CD4-positive, alpha-beta T cell treated with Interleukin-1 beta for 1 hour (primary cell): ENCODE measurements at places on chromosomes 2 and 18.

- no peak for DNase-seq
Observed at GRCh38 chr18:60865801-60866200, 467.4 kb upstream of the CDH20 start.

- DNase-seq: no peak
Observed at GRCh38 chr18:37334631-37335408, 230.8 kb downstream of the CELF4 start.

DNA sequence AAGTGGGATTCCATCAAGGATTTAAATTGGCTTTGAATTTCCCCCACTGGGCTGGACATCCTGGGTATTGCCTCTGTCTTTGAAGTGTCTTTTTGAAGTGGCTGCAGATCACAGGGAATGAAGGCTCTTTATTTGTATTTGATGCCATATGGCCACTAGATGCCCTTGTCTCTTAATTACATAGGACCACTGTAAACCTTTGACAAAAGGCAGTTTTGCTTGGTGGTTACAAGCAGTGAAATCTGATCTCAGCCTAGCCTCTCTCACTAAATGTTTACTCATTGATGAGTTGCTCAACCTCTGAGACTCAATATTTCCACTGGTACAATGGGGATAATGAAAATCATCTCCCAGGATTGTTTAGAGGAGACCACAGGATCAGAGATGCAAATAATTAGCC lies 102.2 kb downstream of the INSIG2 start:
- no peak for DNase-seq

DNA sequence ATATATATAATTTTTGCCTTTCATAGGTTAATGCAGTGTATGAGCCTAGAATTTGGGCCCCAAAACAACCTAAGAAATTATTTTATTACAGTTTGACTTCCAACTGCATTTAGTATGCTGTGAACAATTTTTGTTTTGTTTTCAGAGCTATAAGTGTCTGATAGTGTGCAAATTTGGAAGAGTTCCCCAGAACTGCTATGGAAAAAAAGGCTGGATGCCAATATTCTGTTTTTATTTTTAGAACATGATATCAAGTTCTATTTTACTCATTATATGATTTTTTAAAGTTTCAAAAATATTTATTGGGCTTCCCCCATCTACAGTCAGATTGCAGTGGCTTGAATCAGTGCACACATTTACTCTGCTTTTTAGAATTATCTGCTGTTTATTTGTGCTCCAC lies 42.6 kb downstream of the MRPS9 start:
- no peak for DNase-seq

GRCh38 chr2:62217421-62217820 lies 21.5 kb downstream of the B3GNT2 start:
- no peak for DNase-seq

DNA sequence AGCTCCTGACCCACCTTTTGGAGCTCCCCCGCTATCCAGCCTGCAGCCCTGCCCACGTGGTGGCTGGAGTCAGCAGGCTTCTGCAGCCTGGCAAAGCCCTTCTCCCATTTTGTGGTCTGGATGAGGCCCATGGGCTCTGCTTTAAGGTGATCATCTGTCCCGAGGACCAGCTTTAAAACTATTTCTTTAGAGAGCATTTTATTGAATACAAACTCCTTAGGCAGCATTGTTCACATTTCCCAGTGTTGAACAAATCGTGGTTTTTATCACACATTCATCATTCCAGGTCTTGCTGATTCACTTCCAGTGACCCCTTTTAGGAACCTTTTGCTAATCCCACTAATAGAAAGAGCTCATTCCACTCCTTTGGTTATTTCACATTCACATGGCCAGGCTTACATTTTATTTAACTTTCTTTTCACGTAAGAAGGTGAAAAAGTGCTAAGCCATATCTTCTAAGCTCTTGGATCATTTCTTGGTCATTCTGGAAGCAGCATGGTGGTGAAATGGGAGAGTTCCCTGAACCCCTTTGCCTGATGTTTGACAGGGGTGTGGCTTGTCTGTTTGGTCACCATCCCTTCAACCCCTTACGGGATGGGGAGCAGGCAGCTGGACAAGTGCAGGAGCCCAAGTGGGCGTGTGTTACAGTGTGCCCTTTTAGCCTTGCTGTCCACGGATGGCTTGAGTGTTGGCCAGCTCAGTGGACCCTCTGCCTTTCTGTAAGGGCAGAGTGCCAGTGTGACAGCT lies 80.4 kb upstream of the RAPGEF4 start:
- no peak for DNase-seq

- no peak for DNase-seq
Observed at GRCh38 chr2:172046080-172046678, 39.1 kb upstream of the DLX1 start.

- DNase-seq: no peak
Observed at GRCh38 chr18:34691614-34692013, 18.5 kb upstream of the DTNA start.

- no peak for DNase-seq
Observed at GRCh38 chr2:120937686-120938044, 202.0 kb downstream of the GLI2 start.

GRCh38 chr2:160309585-160309984 lies 109.5 kb upstream of the ITGB6 start:
- no peak for DNase-seq

DNA sequence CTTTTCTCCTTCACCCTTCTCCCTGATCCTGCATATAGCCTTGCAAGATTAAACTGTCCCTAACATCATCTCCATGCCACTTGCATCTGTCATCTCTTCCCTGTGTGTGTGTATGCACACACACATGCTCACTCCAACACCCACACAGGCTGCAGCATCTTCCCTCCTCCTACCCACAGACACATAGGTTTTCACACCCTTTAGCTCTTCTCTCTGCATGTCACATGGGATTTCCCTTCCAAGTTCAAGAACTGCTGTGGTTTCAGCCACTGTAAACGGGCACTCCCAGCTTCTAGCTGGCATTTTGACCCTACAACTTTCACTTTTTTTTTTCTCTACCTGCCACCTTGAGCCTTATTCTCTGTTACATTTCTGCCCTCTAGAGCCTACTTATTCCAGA lies 6.4 kb downstream of the CELF4 start:
- DNase-seq: no peak

DNA sequence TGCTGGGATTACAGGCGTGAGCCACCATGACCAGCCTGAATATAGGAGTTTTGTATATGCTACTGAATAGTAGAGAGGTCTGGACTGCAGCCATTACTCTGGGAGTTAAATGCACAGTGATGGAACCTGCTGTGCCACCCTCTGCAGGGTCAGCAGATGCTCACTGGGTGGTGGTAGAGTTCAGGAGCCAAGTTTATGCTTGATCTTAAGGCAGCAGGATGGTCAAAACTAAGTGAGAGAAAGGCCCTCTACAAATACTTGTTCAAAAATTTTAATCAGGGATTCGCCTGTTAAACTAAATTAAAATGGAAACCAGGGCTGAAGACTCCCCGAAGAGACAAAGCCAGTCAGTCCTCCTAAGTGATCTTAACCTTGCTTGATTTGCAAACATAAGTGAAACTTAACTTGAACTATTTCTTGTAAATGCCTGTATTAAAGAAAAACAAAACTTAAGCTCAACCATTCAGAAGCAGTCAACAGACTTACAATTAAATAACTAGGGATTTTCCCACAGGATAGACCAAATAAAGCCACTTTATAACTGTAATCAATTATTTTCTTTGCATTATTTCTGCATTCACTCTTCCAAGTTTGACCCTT lies 4.2 kb upstream of the WDFY1 start:
- no peak for DNase-seq

GRCh38 chr2:9030841-9031240 lies 27.4 kb upstream of the MBOAT2 start:
- no peak for DNase-seq

DNA sequence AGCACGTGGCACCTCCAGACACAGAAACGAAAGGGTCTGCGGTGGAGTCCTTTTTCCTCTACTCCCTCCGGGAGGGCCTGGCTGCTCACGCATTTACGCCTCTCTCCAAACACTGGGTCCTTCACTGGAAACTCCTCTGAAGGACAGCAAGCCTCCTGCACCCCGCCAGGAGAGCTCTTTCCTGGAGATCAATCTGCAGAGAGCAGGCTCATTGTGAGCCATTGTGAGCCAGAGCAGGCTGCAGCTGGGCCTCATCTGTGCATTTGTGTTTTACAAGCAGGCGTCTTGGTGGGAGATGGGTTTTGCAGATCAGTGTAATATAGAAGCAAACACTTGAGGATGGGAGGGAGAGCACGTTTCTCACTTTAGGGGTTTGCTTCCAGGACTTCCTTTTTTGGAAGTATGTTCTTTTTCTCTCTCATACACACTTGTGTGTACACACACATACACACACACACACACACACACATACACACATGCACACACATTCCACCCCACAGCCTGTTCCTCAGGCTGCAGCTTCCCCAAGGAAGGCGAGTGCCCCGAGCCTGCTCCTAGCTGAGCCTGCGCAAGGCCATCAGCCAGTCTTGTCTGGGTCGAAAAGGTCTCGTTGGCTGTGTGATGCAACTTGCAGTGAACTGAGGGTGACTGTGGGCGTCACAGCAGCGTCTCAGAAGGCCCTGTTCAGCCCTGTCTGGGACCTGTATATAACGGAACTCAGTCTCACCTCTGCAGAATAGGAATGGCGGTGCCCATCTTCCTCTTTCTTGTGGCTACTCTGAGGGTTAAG lies 163.5 kb downstream of the GLI2 start:
- no peak for DNase-seq

- no peak for DNase-seq
Observed at GRCh38 chr2:143435131-143435530, 305.9 kb downstream of the ARHGAP15 start.

GRCh38 chr2:145374165-145374564 lies 854.2 kb upstream of the ZEB2 start:
- DNase-seq: no peak

DNA sequence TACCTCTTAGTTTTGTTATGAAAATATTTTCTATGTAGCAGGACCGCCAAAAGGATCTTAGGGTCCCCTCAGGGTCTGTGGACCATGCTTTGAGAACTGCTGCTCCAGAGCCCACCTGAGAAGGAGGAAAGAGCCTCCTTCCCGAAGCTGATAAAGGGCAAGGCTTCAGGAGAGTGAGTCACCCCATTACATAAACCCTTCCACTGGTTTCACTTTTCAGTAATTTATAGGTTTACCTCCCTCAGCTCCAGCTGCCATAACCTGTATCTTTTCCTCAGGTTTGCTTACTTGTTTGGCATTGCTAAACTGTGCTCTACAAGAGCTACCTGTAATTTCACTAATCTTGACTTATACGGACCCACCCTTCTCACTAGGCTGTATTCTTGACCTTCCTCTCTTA lies 6.6 kb downstream of the TTLL4 start:
- DNase-seq: no peak

DNA sequence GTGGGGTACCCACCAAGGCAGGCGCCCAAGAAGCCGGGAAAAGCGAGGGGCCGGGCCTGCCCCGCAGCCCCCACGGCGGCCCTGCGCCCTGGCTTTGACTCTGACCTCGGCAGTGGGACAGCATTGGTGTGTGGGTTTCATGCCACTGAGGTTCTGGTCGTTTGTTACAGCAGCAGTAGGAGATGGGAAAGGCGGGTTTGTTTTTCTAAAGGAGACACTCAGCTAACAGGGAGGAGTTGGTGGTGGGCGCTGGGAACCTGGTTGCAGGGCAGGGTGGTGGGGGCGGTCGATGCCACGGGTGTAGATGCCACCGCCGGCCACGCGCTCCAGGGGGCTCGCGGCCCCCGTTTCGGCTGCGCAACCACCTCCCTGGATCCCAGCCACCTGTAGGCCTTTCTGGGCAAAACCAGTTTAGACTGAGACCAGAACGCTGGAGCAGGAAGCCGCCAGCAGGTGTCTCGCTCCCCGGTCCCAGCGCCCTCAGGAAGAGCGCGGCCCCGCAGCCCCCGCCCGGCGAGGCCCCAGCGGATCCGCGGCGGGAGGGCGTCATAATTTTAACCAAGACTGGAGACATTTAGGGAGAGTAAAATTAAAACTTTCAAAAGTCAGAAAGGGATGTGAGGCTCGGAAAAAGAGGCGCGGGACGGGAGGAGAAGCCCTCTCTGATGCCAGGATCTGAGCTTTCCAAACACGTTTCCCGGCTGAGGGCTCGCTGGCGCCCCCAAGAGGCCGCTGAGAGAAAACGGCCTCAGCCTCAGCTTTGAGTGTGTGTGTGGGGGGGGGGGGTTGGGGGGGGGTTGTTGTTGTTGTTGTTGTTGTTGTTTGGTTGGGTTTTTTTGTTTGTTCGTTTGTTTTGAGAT lies 17.4 kb downstream of the CIDEA start:
- DNase-seq: peak; percentile 37

DNA sequence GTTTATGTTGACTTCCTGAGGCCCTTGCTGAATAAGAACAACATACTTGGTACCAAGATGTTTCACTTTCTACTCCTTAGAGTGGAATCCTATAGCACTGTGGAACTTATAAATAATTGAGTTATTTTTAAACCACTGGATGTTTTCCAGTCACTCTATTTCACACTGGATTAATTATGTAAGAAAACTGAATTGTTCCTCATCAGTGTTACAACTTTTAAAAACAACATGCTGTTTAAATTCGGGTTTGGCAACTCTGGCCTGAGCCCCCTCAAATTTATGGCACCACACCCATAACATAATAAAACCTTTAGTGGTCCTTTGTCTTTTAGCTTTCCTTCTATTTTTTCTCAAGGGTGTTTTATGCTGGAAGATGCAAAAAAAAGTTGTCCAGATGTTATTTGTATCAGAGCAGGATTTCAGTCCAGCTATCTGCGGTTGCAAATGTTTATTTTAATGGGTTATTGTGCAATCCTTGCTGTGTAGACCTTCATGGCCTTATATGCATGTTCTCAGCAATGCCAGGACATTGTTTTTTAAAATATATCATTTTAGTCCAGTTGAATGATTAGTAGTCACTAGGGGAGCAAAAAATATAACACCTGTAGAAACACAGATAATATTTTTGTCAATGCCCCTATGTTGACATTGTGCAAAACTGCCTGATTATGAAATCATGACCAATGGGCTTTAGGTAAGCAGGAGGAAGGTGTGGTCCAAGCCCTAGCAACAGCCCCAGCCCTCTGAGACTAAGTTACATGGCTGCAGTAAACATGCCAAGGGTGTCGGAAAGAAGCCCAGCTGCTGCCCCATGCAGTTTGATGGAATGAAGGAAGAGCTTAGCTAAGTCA lies 638.0 kb upstream of the ZEB2 start:
- DNase-seq: no peak
